ENCODE measurements at places on chromosomes 3 and 15.
A peak's percentile ranks its signal among the peaks of the same experiment; 100 is the strongest.

DNA sequence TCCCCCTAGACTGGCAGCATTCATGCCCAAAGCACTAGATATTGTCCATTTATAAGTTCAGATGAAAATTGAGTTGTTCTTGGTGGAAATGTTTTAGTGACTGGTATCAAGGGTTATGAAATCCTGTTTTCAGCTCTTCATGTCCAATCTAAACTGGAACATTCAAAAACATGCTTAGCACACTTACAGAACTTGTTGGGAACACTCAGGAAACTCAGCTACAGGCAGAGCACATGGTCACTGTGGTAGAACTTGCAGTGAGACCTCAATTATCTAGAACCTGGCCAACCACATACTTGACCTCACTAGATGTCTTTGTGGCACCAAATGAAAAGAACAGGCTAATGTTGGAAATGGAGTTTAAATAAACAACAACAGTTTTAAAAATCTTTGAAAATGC, 88.8 kb downstream of the SMAD3 start:
- H3K4me3 ChIP-seq: no peak overlapping the region
- peaks cover 31% of the 10 kb centered on the region for H3K4me1 ChIP-seq
- H3K27ac ChIP-seq: no peak overlapping the region
- no peak for DNase-seq

DNA sequence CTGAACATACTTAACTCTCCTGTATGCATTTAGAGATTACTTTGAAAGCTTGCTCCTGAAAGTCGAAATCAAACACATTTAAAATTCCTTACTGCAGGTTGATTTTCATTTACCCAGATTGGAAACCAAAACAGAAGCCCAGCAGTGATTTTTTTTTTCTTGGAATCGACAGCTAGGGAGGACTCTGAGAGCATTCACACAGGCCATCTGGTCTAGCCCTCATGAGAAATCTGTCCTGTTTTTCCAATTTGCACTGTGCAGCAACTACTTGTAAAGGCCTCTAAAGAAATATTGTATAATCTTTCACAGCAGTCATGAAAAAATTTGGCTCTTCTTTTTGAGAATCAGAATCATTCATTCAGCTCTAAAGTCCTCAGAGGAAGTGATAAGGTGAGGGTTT, 179.2 kb downstream of the KCNAB1 start:
- DNase-seq: no peak
- H3K27me3 ChIP-seq: no peaks in the 10 kb centered on the region
- H3K4me1 ChIP-seq: no peaks in the 10 kb centered on the region
- no peak overlapping the region for H3K27ac ChIP-seq

DNA sequence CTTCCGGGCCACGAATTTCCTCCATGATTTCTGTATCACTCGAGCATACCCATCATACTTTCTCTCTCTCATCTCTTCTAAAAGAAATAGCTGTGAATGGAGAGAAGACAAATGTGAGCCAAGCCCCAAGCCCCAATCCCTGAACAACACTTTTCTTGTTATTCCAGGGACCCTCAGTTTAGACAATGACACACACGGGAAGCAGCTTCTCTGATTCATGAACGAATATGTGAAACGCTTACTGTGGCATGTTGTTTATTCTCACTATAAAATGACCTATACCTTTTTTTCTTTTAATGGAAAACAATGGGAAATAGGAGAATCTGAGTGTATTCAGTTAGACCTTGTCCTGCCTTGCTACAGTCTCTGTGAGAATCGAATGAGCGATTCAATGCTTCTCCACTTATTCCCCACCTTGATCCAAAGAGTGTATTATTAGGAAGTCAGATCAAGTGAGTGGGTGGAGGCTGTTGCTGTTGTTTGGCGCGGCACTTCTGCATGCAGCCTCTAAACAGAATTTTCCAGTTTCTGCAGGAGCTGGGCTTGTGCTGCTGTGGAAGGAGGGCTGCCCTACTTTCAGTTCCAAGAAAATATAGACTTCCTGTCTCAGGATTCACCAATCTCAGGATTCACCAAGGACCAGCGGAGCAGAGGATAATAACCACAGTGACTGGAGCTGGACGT, 32.4 kb upstream of the LDHAL6B start:
- no peaks in the 10 kb centered on the region for H3K4me1 ChIP-seq
- H3K36me3 ChIP-seq: peaks cover 7% of the 10 kb centered on the region
- DNase-seq: no peak
- H3K4me3 ChIP-seq: no peak overlapping the region
- H3K27ac ChIP-seq: no peak overlapping the region
- H3K27me3 ChIP-seq: no peaks in the 10 kb centered on the region

- H3K27ac ChIP-seq: no peak overlapping the region
- H3K4me1 ChIP-seq: no peaks in the 10 kb centered on the region
- no peaks in the 10 kb centered on the region for H3K36me3 ChIP-seq
- no peak overlapping the region for H3K4me3 ChIP-seq
- peak; percentile 37 for DNase-seq
- H3K27me3 ChIP-seq: no peaks in the 10 kb centered on the region
These were observed 8.9 kb upstream of the AADACL2 start for GRCh38 chr3:151724576-151725562.

DNA sequence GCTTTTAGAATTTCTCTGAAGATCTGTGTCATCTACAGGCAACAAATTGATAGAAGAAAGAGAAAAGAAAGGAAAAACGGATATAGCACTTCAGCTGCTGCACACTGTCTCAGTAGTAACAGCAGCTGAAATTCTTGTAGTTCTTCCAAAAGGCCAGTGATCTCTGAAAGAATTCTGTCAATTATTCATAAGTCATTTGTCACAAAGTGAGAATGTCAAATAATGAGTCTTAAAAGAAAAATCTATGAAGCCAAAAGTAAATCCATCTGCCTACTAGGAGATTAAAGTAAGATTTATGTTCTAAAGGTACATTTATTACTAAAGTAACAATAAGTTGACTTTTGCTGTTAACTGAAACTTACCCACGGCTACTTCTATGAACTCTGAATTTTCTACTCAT, 24.6 kb downstream of the IFT80 start:
- no peak overlapping the region for H3K27ac ChIP-seq
- H3K36me3 ChIP-seq: 0 out of 2 replicates have a peak, but pooled peaks cover 2% of the 10 kb centered on the region
- peaks cover 6% of the 10 kb centered on the region for H3K4me1 ChIP-seq
- no peaks in the 10 kb centered on the region for H3K27me3 ChIP-seq
- no peak for DNase-seq
- H3K4me3 ChIP-seq: no peak overlapping the region

GRCh38 chr3:49385617-49386016, 26.2 kb downstream of the RHOA start:
- H3K4me3 ChIP-seq: no peak overlapping the region
- H3K27me3 ChIP-seq: no peaks in the 10 kb centered on the region
- H3K27ac ChIP-seq: no peak overlapping the region
- H3K4me1 ChIP-seq: no peaks in the 10 kb centered on the region
- no peaks in the 10 kb centered on the region for H3K36me3 ChIP-seq
- no peak for DNase-seq

GRCh38 chr3:54527953-54528352, 399.9 kb downstream of the LRTM1 start:
- no peaks in the 10 kb centered on the region for H3K4me1 ChIP-seq
- H3K36me3 ChIP-seq: no peaks in the 10 kb centered on the region
- H3K27me3 ChIP-seq: no peaks in the 10 kb centered on the region
- no peak for DNase-seq
- H3K27ac ChIP-seq: no peak overlapping the region

GRCh38 chr15:42171122-42171521, 14.7 kb upstream of the PLA2G4F start:
- H3K4me1 ChIP-seq: no peaks in the 10 kb centered on the region
- no peak for DNase-seq
- no peak overlapping the region for H3K4me3 ChIP-seq
- no peaks in the 10 kb centered on the region for H3K27me3 ChIP-seq
- H3K36me3 ChIP-seq: peaks cover 11% of the 10 kb centered on the region

DNA sequence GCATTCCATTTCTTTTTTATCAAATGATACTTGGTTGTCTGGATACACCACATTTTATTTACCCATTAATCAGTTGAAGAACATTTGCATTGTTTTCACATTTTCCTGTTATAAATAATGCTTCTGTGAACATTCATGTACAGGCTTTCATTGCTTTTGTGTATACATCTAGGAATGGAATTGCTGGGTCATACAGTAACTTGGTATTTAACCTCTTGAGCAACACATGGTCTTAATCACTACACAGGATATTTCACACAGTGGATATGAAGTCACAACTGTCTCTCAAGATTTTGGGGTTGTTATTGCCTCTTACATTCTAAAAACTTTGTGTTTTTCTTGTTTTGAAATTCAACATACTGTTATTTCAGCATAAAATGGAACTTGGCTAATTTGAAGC, 48.2 kb downstream of the C3orf85 start:
- H3K36me3 ChIP-seq: no peaks in the 10 kb centered on the region
- DNase-seq: no peak
- H3K27me3 ChIP-seq: no peaks in the 10 kb centered on the region
- no peaks in the 10 kb centered on the region for H3K4me1 ChIP-seq
- H3K27ac ChIP-seq: no peak overlapping the region
- H3K4me3 ChIP-seq: no peak overlapping the region

- no peak overlapping the region for H3K27ac ChIP-seq
- H3K4me1 ChIP-seq: peaks cover 37% of the 10 kb centered on the region
- no peak for DNase-seq
These were observed 68.4 kb downstream of the MEGF11 start for GRCh38 chr15:66184936-66185790.

DNA sequence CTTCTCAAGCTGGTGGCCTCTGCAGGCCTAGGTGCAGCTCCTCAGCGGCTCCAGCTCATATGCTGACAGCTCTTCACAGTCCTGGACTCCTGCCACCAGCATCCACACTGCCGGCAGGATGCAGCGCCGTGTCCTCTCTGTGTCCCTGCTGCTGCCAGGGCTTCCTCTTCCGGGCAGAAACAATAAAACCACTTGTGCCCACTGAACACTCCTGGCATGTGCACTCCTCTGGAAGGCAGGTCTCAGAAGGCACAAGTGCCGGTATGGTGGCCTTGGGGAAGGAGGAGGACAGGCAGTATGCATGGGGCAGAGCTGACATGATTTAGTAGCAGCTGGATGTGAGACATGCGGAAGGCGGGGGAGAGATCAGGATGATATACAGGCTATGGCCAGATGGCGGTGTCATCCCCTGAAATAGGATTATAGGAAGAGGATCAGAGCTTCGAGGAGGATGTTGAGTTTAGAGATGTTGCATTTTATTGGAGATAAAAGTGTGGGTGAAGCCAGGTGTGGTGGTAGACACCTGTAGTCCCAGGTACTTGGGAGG, 7.5 kb upstream of the MAN2A2 start:
- H3K4me1 ChIP-seq: no peaks in the 10 kb centered on the region
- no peaks in the 10 kb centered on the region for H3K36me3 ChIP-seq
- H3K27me3 ChIP-seq: no peaks in the 10 kb centered on the region
- DNase-seq: peak; percentile 71
- no peak overlapping the region for H3K4me3 ChIP-seq

- no peaks in the 10 kb centered on the region for H3K36me3 ChIP-seq
- H3K4me3 ChIP-seq: no peak overlapping the region
- DNase-seq: no peak
- no peaks in the 10 kb centered on the region for H3K27me3 ChIP-seq
- H3K27ac ChIP-seq: no peak overlapping the region
- H3K4me1 ChIP-seq: no peaks in the 10 kb centered on the region
These were observed 46.9 kb upstream of the GADL1 start for GRCh38 chr3:30941342-30941741.

GRCh38 chr3:54957711-54958110, 29.9 kb upstream of the LRTM1 start:
- H3K27ac ChIP-seq: no peak overlapping the region
- no peak overlapping the region for H3K4me3 ChIP-seq

- no peak for DNase-seq
- H3K4me1 ChIP-seq: peaks cover 14% of the 10 kb centered on the region
- no peaks in the 10 kb centered on the region for H3K36me3 ChIP-seq
- no peaks in the 10 kb centered on the region for H3K27me3 ChIP-seq
- H3K27ac ChIP-seq: no peak overlapping the region
These were observed 374.3 kb upstream of the TGFBR2 start for GRCh38 chr3:30232142-30232541.

- H3K4me3 ChIP-seq: no peak overlapping the region
- DNase-seq: no peak
- H3K27ac ChIP-seq: no peak overlapping the region
- H3K4me1 ChIP-seq: peaks cover 21% of the 10 kb centered on the region
- H3K36me3 ChIP-seq: no peaks in the 10 kb centered on the region
These were observed 166.0 kb downstream of the MCTP2 start for GRCh38 chr15:94397337-94397736.

GRCh38 chr3:24492971-24493551, 1.6 kb downstream of the THRB start:
- no peaks in the 10 kb centered on the region for H3K36me3 ChIP-seq
- peak overlapping the region; percentile 76 for H3K4me3 ChIP-seq
- H3K4me1 ChIP-seq: peaks cover 47% of the 10 kb centered on the region
- DNase-seq: no peak

- no peak overlapping the region for H3K27ac ChIP-seq
- no peaks in the 10 kb centered on the region for H3K27me3 ChIP-seq
- H3K4me1 ChIP-seq: peaks cover 10% of the 10 kb centered on the region
- H3K36me3 ChIP-seq: no peaks in the 10 kb centered on the region
- H3K4me3 ChIP-seq: no peak overlapping the region
These were observed 63.2 kb downstream of the ASB7 start for GRCh38 chr15:100665570-100665969.

GRCh38 chr3:56849698-56850097, 47.9 kb upstream of the ARHGEF3 start:
- no peaks in the 10 kb centered on the region for H3K4me1 ChIP-seq
- H3K4me3 ChIP-seq: no peak overlapping the region
- no peak for DNase-seq
- no peaks in the 10 kb centered on the region for H3K36me3 ChIP-seq
- no peaks in the 10 kb centered on the region for H3K27me3 ChIP-seq

DNA sequence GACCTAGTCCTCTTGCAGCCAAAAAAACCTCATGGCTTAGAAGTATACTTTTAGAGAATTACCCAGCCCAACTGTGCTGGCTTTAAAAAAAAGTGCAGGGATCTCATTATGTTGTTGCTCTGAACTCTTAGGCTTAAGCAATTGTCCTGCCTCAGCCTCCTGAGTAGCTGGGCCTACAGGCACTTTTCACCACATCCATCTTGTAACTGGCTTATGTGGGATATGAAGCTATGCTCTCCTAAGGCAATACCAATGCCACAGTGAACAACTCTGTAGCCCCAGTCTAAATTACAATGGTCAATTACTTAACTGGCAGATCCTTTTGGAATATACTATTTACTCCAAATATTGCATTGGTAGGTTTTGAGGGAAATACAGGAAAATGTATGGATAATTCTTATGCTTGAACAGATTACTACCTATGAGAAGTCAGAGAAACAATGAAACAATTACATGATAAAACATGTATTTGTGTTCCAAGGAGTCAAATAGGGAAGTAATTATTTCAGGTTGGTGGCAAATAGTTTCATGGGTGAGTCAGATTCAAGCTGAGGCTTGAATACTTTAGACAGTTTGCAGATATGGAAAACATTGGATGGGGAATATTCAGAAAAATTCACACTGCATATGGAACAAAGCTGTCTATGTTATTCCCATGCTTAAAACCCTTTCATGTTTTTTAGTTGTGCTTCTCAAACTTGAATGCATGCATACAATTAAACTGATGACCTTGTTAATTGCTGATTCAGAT, 34.6 kb upstream of the GPR149 start:
- no peak overlapping the region for H3K4me3 ChIP-seq
- no peaks in the 10 kb centered on the region for H3K4me1 ChIP-seq
- no peaks in the 10 kb centered on the region for H3K27me3 ChIP-seq
- H3K27ac ChIP-seq: no peak overlapping the region
- no peaks in the 10 kb centered on the region for H3K36me3 ChIP-seq
